Psoas muscle (tissue), 8 donors: ENCODE measurements at places on chromosomes 7 and 10. TPM values are rescaled to one million over a fixed set of nuclear protein-coding genes. Genes with fewer than 3 reads are reported as not detected.

DENND2A gene
- total RNA-seq = 8.7 TPM

DNA sequence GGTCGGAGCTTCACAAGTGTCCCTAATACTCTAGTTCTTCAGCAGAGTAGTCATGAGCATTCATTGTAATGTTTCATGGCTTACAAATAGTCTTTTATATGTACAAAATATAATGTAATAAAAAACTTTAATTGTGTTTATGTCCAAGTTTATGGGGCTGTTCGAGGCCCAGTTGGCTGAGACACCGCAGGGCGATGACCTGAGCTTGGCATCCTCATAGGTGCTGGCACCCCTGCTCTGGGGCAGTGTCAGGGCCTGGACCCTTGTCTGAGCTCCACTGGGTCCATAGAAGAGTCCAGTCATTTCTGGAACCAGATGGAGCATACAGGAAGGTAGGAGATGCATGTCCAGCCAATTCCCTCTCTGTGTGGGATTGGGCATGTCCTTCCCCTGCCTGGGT, 12.9 kb upstream of the ZMIZ1 start:
- DNase-seq = no peak

DNA sequence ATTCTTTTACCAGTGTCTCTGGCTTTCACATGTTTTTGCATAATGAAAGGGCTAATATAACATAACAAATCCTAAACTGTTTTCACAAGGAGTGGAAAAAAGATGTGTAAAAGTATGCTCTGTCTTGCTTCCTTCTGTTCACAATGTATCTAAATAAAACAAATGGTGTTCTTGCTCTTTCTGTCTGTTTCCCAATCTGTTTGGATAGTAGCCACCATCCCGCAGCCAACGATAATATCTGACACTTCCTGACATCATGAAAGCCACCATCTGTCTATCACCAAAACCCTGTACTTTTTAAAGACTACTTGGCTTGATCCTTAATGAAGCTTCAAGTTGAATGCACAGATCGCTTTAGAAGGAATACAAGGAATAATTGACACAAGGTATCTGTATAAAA, 246.2 kb downstream of the ETV1 start:
- no peak for DNase-seq

GRCh38 chr10:112981553-112981952, 31.5 kb downstream of the TCF7L2 start:
- DNase-seq = no peak

- DNase-seq = no peak
Observed at GRCh38 chr10:109618301-109618700, 305.0 kb downstream of the XPNPEP1 start.

DNA sequence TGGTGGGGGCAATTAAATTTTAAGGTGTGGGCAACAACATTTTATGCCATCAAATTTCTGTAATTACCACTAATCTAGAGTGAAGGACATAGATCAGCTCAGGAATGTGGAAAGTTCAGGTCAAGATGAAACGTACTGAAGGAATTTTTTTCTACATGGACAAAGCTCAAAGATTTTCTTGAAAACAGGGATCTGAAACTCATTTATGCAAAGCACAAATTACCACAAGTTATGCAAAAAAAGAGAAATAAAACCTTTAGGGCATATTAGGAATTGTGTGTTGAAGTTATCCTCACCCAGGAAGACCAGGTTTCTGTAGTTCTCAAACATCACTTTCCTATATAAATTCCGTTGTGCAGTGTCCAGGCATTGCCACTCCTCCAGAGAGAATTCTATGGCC, 18.9 kb downstream of the ZNF680 start:
- DNase-seq = no peak

DNA sequence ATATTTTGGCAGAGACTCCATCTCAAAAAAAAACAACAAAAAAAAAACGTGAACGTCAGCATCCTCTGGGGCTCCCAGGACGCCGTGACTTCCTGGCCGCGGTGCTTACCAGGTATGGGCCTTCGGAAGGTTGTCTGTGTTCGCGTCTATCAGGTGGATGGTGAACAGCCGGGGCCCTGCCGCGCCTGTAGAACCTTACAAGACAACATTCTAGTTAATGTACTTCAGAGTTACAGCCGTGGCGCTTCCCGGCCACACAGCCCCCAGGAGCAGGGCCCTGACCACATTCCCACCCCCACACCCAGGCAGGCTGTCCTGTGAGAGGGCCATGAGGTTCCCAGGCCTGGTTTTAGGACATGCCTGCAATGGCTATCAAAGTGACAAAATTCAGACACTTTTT, 111.0 kb downstream of the SMURF1 start:
- no peak for DNase-seq

PROSER2 gene
- total RNA-seq = 0.91 TPM

DNA sequence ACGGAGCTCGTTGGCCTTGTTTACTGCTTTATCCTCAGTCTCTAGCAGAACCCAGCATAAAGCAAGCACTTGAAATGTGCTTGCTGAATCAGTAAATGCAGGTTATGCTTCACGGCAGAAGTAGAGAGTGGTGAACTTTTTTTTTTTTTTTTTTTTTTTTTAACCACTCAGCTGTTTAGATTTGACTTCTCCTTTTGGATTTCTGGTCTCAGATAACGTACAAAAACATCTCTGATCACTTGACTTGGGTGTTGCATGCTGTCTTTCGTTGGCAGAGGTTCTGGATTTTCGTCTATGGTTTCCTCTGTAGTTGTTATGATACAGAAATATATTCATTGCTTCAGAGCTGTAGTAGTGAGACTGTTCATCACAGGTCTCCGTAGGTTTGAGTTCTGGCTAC, 242.5 kb upstream of the HABP2 start:
- DNase-seq = no peak

MALRD1 gene
- total RNA-seq = not detected

DNA sequence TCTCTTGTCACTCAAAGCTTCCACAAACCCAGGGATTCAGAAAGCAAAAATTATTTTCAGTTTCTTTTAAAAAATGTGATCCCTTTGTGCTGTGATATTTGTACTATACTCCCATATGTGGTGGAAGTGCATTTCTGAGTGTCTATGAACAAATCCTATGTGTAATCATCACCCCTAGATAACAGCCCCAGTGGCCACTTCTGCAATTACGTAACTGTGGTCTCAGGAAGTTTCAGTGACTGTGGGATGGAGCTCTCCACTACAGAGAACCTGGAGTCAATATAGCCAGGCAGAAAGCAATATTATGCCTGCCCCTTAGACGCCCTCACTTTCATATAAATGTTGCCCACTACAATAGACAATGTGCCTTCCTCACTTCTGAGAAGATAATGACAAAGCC, 1101.7 kb upstream of the GHITM start:
- no peak for DNase-seq

DNA sequence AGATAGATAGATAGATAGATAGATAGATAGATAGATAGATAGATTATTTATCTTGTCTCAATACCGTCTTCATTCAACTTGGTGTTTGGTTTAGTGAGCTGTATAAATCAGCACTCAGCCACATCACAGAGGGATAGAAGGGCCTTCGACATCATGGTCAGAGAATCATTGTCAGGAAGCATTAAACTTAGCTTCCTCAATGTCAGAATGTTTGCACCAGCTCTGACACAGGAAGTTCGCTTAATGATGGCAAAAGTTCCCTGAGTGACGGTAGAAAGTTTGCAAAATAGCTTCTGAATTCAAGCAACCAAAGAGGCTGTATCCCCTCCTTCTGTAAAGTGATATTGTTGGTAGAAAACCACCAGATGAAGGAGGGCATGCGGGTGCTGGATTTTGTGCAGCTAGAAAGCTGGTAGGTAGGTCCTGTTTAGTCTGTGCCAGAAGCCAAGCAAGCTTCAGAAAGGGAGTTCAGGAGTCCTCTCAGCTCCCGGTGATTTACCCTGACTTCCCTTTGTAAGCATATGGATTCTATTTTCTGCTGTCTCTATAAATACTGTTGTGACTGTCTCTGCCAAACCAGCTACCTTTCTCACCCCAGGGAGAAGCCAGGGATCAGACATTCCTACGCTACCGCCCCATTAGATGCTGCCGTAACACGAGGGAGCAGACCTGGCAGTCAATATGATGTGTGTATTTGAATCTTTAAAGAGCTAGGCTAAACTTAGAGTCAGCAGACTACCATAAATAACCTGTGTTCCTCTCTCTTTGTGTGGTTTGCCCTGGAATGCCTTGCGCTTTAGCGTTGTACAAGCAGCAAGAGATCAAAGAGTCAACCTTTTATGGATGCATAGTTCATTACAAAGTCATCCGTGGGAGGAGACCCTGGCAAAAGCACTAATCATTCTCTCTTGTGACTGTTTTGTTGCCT, 200.5 kb upstream of the KIAA1217 start:
- DNase-seq = no peak

GBX1 gene
- 0.38 TPM for total RNA-seq

- DNase-seq = no peak
Observed at GRCh38 chr10:28429573-28430216, 103.2 kb upstream of the WAC start.

- DNase-seq = no peak
Observed at GRCh38 chr7:4689668-4690067, 7.6 kb downstream of the FOXK1 start.

DNA sequence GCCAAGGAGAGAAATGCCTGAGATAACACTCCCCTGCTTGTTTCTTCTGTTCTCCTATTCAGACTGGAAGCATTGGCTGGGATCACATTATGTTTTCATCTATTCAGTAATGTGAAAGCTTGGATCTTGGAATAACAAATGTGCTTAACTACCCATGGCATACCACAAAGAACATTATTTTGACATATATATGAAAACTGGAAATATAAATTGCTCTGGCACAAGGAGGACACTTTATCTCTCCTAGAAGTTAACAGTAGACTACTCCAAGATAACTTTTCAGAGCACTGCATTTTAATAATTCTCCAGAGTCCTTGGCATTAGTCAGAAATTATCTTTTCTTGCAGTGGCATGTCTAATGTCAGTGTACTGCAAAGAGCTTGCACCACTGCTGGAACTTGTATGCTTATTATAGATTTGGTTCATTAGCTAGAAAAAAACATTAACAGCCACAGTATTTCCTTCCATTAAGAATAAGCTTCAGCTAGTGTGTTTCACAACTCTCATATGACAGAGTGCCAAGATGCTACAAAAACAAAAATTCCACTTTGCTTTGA, 169.3 kb upstream of the LRRN3 start:
- no peak for DNase-seq

DNA sequence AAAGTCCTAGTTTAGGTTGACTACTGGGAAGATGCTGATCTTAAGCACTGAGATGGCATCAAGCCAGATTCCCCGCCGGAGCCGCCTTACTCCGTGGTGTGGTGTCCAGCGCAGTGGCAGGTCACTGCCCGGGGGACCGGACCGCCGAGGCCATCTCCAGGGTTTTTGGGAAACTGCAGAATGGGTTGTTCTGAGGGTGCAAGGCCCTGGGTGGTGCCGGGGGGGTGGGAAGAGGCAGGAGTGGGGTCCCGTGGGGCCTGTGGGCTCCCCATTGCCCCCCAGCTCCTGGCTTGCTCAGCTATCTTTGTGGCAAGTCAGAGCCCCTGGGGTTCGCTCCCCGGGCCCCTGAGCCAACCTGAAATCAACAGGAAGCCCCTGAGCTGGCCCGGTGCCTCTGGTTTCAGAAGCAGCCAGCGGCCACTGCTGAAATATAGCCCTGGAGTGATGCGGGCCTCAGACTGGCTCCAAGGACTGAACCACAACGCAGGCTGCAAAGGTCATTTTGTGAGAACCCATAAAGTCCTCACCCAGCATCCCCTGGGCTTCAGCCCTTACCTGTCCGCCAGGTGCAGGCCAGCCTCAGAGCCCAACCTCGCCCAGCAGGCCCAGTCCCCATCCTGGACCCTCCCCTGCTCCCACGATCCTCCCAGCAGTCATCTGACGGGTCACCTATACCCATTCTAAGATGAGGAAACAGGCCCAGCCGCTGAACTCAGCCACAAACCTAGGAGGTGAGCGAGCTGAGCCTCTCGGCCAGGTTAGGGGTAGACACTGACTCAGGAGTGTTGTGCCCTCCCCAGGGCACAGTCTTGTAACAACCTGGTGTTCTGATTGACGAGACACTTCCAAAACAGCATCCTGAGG, 102.7 kb downstream of the PDGFA start:
- DNase-seq = peak; percentile 42

GRCh38 chr7:129530795-129531391, 28.6 kb downstream of the SMKR1 start:
- no peak for DNase-seq

DNA sequence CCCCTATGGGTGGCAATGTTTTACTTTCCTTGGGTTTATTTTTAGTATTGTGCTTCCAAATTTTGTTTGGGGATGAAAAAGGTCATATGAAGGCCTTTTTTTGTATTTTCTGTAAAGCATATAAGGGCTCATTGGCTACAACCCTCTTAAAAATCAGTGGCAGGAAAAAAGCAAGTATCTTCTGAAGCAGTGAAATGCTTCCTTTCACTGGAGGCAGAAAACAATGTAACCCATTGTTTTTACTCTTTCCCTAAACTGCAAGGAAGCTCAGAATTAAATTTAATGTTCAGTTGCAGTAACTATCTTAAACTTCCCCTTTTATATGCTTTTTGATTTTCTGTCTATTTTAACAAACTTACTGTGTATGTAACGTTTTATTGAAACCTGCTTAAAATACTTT, 148.7 kb upstream of the LYZL1 start:
- DNase-seq = no peak

DNA sequence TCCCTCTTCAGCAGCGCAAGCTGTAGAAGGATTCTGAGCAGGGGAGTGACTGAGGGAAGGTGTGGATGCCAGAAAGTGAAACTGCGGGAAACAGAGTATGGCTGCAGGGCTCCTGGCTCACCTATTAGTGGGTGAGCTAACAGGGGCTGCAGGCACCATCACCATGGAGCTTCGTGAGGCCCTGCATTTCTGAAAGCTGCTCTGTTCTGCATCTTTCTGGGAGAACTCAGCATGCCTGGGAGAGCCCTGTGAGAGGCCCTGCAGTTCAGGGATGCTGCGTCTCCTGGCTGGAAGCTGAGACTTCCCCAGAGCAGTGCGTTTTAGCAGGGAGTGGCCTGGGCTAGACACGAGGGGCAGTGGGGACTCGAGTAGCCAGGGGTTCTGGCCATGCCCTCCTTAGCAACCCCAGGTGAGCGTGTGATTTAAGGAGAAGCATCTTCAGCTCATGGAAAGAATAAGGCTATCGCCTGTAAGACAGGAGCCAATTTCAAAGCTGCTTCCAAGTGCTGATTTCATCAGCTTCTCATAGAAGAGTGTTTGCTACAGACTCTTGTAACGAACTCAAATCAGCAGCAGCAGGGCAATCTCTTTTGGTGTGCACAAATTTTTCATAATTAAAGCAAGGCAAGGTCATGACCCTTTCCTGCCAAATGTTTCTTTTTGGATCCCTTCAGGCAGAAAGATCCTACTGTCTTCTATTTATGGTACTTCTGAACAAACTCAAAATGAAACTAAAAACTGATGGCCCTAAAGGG, 293.6 kb upstream of the ZNF32 start:
- no peak for DNase-seq

GRCh38 chr7:6655636-6656385, 18.7 kb downstream of the ZNF316 start:
- DNase-seq = no peak

CRCP gene
- total RNA-seq = 13.5 TPM

- DNase-seq = no peak
Observed at GRCh38 chr7:99340659-99341058, 15.0 kb downstream of the ARPC1A start.
